NCI-H226 (cell line): ENCODE measurements at places on chromosomes 4 and X.
A peak's percentile ranks its signal among the peaks of the same experiment; 100 is the strongest.

GRCh38 chrX:47321386-47321785 is 49.0 kb upstream of the ZNF157 start:
- DNase-seq, result peak; percentile 3

GRCh38 chrX:141402897-141403610 is 160.7 kb upstream of the SPANXC start:
- DNase-seq, result no peak

GRCh38 chr4:81084634-81085033 is 54.1 kb downstream of the BMP3 start:
- DNase-seq, result no peak

DNA sequence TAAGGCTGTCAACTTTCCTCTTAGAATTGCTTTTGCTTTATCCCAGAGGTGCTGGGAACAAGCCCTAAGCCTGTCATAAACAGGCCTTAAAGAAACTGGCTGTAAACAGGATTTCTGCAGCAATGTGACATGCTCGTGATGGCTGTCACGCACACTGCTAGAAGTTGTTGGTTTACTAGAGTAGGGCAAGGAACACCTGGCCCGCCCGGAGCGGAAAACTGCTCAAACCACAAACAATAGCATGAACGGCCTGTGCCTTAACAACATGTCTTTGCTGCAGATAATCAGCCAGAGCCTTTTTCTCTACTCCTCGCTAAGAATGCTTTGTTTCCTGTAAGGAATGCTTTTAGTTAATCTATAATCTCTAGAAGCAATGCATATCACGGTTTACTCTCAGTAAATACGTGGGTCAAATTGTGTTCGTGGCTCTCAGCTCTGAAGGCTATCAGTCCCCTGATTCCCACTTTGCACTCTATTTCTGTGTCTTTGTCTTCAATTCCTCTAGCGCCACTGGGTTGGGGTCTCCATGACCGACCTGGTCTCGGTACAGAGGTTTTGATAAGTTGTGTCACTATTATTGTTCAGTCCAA is 318.3 kb downstream of the GLUD2 start:
- no peak for DNase-seq

DNA sequence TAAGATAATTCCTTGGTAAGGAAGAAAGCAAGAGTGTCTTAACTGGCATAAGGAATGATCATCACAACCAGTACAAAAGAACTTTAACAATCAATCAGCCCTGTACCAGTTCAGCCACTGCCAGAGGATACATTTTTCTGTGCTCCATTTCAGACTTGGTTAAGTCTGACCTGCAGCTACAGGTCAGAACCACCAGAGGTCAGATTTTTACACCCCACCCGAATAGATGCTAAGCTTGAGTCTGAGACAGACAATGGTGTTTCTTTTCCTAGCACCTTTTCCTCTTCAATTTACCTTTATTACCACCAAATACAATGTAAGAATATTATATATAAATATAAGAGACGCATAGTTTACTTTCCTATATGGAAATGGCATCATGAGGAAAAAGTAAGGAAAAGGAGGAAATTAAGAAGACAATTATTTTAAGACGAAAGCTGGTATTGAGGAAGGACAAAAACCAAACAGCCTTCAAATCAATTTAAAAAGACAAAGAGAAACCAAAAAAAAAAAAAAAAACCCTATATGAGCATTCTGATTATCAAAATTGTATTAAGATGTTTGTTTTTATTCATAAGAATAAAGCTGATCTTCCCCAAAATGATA is 215.3 kb upstream of the TTC29 start:
- no peak for DNase-seq

- no peak for DNase-seq
Measured at GRCh38 chrX:94216738-94217137, 542.7 kb downstream of the FAM133A start.

DNA sequence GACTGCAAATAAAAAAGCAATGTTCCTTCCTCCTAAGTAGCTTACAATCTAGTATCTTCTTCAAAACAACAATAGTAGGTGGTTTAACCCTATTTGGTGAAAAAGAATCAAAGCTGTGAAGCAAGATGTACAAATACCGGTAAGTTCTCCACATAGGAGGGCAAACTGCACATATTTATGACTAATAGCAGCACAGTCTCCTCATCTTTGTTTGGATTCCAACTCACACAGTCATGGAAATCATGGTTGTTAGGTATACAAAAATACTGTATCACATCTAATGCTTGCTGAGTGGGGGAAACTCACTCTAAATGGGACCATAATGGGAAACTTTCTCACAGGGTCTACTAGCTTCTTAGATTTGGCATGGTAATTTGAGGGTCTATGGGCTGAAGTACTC is 597.2 kb downstream of the INPP4B start:
- peak; percentile 8 for DNase-seq

DNA sequence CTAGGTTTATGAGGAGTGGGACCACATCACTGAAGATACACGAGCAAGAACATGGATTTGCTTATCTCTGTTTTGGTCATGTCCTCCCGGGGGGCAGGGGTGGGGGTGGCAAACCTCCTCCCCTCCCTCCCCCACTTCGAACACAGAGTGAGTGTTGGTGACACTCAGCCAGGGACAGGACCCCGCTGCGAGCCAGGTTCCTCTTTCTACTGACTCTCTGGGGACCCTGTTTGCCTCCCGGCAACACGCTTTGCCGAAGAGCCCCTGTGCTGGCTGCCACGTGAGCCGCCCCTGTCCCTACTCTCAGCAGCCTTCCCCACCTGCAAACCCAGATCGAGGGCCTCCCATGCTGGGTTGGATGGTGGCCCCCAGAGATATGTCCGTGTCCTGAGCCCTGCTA is 34.7 kb downstream of the P2RY8 start:
- no peak for DNase-seq

DNA sequence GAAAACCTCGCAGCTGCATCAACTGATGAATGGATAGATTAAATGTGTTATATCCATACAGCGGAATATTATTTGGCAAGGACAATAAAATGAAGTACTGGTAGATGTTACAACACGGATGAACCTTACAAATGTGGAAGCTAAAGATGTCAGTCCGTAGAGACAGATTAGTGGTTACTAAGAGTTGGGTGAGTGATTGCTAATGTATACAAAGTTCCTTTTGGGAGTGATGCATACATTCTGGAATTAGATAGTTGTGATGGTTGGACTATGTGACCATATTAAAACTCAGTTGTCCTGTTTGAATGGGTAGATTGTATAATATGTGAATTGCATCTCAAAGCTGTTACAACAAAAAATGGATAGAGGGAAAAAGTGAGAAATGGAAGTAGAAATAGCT is 2.8 kb downstream of the FIP1L1 start:
- DNase-seq, result no peak

- DNase-seq, result no peak
Measured at GRCh38 chr4:100117750-100118149, 72.5 kb downstream of the DDIT4L start.

DNA sequence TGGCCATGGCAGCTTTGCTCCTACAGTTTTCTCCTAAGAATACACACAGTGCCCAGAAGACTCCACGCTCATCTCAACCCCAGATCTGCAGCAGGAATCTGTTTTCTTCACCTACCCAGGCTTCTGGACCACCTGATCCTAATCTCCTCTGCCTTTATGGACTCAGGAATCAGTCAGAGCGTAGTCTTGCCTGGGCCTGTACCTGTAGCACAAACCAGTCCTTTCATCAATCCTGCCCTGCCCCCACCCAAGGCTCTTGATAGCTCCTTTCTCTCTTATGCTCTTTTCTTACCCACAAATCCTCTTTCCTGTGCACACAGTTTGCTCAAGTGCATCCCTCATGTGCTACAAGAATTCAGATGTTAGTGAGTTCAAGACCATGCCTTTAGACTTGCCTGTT is 89.7 kb downstream of the ZNF718 start:
- no peak for DNase-seq

GRCh38 chrX:77960567-77960966 is 8.9 kb downstream of the PGAM4 start:
- DNase-seq, result no peak

DNA sequence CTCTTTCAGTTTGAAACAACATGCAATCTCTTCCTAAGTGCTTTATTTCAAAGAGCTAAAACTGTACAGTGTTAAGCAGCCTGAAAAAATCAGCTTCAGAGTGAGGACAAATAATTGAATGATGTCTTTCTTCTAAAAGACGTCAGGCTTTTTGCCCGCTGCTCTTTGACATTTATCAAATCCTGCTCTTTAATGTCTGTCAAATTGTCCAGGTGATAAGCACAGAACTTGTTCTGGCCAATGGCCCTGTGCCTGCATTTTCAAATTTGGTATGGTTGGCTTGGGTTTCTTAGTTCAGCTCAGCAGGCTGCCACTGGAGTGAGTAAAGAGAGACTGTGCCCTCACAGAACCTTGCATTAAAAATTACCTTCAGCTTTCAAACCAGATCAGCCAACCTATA is 712.9 kb upstream of the LCORL start:
- no peak for DNase-seq

DNA sequence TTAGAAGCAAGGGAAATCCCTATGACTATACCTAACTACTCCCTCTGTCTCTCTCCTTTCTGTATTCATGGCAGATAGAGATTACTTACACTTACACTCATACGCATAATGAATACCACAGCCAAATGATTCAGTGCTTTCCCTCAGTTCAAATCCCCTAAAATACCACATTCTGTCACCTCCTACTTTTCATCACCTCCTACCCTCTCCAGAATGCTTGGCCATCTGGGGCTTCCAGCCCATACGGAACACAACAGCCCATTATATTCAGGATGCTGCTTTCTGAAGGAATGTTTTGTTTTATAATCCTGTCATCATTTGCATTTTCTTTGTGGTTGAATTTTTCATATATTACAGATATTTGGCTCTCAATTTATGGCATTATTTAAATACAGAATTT is 361.6 kb downstream of the GRIA2 start:
- no peak for DNase-seq

GRCh38 chr4:77100234-77100633 is 24.4 kb upstream of the CCNI start:
- no peak for DNase-seq

DNA sequence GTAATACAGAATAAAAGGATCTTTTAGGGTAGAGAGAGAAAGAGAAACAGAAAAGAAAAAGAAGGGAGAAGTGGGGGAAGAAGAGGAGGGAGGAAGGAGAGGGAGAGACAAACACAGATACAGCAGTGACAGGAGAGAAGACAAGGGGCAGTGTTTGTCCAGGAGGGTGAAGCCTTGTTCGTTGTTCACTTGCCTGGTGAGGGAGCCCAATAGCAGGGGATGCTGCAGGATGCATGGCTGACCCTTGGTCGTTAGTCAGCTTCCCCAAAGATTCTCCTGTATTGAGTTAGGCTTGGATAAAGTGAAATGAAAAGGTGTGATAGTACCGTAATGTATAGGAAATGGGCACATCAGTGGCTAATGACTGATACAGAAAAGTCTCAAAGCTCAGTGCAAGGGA is 403.7 kb downstream of the IL15 start:
- no peak for DNase-seq

DNA sequence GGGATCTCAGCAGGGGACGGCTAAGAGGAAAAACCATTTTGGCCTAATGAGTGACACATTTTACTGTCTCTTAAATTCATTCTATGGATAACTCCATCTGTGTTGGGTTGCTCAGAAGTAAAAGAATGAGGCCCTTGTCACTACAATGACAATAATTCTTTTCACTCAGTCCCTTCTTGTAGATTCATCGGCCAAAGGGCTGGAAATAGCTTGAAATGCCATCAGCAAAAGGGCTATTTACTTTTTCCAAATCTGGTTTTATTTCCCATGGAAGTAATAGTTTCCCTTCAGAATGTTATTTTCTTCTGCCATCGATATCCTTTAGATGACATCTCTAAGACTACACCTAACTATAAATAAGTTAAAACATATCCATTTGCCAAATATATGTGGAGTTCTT is 7.4 kb downstream of the MEPE start:
- no peak for DNase-seq

DNA sequence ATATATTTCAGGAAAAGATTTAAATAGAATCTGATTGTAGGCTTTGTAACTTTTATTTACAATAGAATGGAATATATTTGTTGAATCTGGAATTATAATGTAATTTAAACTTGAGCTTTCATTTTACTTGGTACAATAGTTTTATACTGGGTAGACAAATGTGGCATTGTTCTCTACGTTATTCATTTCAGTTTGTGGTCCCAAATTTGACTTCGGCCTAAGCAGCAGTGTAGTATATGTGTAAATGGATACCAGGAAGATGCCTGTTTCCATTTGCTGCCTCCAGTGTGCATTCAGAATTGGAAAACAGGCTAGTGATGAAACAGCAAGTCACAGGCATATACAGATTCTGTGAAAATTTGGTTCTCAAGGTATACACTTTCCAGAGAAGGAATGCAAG is 77.8 kb downstream of the CLDN22 start:
- DNase-seq, result no peak

DNA sequence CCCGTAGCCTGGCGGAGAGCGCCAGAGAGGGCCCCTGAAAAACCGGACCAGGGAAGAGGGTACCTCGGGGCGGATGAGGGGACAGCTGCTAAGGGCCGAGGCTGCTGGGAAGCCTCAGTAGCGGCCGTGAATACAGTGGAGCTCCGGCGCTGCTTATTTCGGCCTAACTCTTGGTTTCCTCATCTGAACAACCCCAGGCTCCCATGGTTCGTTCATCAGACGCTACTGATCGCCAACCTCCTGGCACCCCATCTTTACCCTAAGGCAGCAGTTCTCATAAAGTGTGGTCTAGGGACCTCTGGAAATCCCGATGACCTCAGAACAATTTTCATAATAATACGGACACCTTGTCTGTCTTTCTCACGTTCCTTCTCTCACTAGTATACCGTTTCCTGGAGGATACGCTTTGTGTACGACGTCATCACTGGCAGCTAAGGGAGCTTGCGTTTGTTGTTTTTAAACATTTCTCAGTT is 645 bp upstream of the RAB28 start:
- peak; percentile 8 for DNase-seq

DNA sequence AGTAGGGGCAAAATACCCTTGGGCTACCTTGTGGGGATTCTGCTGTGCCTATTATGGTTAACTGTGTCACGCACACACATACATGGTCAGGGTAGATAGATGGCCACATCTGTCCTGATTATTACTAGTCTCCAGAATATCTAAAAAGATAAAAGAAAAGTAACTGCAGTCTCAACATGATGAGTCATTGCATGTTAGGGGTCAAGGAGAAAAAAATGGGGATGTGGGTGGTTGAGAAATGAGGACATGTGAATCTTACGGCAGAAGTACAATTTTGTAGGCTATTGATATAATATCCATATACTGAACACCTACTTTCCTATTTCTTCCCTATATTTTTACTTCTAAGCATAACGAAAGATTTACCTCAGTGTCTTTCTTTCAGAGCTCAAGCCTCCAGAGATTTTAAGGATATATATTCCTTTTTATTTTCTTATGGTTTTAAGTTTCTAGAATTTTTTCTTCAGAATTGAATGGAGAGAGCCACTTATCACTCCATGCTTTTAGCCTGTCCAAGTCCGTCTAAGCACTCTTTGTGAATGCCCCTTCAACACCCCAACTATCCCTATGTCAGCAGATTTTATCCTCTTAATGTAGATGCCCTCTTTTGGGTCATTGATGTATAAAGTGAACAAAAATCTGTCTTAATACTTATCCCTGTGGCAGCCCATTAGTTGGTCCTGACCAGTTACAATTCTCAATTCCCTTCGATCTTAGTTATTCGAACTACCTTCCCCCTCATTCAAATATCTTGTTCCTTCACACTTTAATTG is 642.2 kb downstream of the IQCM start:
- no peak for DNase-seq

- no peak for DNase-seq
Measured at GRCh38 chrX:129091097-129091496, 432.2 kb downstream of the SMARCA1 start.
